ENCODE measurements at places on chromosomes 5 and 9.

GRCh38 chr5:123285122-123286023 is 137.8 kb downstream of the CEP120 start:
- no peak for DNase-seq

- DNase-seq: no peak
Measured at GRCh38 chr9:132773764-132774339, 103.6 kb downstream of the GTF3C4 start.

DNA sequence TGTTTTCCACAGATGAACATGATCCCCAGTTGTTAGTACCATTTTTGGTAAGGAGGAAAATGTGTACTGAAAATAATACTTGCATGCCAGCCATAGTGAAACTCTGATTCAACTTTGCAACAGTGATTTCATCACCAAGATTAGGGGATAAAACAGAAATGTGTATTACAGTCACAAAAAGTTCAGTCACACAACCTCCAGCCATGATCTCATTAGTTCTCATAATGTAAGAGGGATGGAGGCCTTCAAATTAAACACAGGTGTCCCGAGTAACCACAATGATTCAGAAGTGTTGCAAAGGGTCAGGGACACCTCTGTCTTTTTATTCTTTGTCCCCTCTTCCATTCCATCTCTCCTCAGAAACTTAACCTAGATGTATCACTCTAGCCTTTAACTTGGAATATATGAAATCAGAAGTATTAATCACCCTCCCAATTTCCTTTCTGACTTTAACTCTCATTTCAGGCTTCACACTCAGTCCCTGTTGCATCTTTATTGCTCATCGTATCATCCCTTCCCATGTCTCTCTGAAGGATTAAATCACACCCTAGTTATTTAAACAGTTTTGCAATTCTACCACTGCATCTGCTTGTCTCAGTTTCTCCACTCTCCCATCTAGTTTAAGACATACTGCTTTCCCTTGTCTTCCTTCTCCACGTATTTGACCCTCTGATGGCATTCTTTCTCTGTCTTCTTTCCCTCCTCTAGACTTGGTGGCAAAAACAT is 291.2 kb downstream of the ADAMTS6 start:
- DNase-seq: no peak

GRCh38 chr9:124394167-124394566 is 21.1 kb downstream of the PSMB7 start:
- no peak for DNase-seq

DNA sequence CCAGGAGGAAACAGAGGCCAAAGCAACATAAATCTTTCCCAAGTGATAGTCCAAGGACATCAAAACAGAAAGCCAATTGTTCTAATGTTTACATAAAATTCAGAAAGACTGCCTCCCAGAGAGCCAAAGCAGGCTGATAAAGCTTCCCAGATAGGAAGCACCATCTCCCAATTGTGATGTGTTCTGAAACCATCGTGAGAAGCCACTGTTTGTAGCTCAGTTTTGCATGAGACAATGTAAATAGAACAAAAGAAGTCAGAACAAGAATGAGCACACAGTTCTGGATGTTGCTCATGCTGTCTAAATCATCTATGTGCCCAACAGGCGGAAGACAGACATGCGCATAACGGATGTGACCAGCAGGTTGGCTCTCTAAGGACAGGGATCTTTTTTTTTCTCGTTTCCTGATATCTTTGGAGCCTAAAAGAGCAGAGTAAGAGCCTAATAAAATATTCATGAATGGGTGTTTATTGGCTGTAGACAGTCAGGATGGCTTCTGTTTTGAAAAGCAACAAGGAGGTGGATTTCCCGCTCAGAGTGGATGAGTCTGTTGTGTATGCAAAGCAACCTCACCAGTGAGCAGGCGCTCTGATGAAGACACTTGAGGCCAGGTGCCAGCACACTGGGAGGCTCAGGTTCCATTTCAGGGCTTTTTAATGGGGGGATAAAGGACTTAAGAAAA is 113.6 kb downstream of the GNA14 start:
- DNase-seq: no peak

- no peak for DNase-seq
Measured at GRCh38 chr9:129801504-129801903, 1.5 kb upstream of the TOR1B start.

GRCh38 chr9:17852108-17852507 is 273.2 kb downstream of the SH3GL2 start:
- DNase-seq: no peak

DNA sequence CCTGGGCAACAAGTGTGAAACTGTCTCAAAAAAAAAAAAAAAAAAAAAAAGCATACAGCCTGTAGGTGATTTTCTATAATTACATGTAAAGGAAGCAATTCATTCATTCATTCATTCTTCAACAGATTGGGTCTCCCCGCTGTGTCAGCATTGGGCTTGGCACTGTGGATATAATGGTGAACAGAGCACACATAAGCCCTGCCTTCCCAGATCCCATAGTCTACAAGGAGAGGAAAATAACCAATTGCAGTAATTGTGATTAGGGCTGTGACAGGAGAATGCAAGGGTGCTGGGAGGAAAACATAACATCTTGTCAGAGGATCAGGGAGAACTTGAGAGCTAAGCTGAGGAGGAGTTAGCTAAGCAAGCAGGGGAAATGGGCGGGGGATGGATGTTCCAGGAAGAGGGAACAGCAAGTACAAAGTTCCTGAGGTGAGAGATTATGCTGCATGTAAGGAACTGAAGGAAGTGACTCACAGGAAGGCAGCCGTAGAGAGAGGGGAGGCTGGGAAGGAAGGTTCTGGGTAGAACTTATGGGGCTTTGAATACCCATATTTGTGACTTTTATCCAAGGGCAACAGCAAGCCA is 24.0 kb upstream of the KLF9 start:
- no peak for DNase-seq

DNA sequence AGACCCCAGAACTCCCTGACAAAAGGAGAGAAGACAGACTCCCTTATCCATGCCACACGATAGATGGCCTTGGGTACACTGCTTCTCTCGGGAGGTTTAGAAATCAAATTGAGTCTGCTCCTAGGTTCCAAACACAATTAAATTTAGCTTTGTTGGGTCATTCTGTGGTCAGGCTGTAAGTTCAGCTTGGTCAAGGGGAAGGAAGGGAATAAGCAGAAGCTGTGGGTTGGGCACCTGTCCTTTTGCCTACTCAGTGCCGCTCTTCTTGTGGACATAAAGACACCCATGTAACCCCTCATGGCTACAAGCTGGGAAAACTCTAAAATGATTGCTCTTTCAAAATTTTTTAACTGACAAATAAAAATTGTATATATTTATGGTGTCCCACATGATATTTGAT is 19.1 kb upstream of the AK3 start:
- DNase-seq: no peak

- no peak for DNase-seq
Measured at GRCh38 chr9:112301420-112301819, 32.0 kb downstream of the PTBP3 start.

- no peak for DNase-seq
Measured at GRCh38 chr5:168234133-168234532, 57.3 kb upstream of the WWC1 start.

DNA sequence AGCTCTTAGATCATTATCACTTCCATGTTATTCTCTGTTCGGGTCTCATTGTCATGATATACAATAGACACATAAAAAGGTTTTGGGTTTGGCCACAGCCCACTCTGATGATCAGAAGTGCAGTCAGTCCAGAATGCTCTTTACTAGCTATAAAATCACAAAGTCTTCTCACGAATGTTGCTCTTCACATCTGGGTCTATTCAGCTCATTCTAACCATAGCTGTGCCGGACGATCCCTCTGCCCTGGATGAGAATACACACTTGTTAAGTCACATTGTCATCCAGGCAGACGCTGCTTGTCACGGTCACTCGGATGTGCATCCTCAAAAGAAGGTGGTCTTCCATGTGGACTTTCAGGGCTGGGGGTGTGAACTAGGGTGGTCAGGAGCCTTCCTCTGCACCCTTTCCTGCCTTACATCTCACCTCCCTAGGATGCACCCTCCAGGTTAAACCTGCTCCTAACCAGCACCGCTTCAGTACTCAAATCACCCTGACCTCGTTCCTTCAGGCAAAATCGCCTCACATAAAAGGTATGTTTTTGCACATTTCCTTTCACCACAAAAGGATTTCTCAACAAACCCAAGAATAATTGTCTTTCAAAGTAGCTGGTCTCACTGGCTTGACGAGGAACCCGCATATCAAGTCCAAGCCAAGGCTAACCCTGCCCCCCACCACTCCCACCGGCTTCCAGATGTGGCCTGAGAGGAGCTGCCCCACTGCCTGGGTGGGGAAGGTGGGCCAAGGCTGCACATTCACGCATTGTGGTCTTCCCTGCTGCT is 21.9 kb downstream of the ANKH start:
- no peak for DNase-seq

DNA sequence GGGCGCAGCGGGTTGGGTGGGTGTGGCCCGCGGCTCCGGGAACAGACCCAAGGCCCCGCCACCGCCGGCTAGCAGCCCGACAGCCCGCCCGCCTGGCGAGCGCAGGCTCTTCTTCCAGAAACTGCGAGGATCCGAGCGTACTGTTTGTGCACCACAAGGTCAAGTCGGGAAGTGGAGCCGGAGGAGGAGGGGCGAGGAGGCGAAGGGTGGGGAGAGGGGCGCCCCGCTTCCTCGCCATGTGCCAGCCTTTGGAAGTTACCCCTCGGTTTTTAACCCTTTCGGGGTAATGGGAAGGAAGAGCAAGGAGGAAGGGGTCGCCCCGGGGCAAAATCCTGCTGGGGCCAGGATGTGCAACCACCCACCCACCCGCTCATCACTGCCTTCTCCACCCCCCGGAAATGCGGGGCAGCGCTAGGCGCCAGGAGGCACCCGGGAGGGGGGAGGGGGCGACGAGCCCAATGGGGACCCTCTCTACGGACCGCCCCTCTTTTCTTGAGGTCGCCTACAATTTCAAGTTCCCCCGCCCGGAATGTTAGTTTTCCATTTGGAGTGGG is 1.1 kb upstream of the JADE2 start:
- DNase-seq: no peak

- DNase-seq: no peak
Measured at GRCh38 chr9:126532019-126532462, 81.7 kb upstream of the LMX1B start.

DNA sequence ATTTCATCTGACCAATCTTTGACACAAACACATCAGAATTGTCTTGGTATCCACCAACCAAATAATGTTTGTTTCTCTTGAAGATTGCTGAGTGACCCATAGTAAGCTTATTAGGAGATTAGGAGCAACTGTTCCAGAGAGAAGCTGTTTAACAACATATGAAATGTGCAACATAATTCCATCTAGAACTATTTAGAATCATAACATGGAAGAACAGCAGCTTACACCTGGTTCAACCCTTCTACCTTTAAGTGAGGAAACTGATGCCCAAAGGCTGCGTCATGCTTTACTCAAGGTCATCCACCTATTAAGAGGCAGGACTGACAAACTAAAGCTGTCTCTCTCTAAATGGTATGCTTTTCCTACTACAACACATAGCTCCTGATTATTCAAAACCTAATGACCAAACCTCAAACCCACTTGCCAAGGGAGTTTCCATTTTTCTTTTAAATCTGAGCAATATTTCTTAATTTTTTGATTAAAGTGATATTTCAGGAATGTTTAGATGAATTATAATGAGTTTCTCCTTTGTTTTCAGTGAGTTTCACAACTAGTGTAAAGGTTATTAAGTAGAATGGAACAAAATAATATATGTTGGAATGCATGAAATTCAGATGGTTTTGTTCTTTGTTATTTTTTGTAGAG is 545.9 kb downstream of the RAB3C start:
- no peak for DNase-seq

DNA sequence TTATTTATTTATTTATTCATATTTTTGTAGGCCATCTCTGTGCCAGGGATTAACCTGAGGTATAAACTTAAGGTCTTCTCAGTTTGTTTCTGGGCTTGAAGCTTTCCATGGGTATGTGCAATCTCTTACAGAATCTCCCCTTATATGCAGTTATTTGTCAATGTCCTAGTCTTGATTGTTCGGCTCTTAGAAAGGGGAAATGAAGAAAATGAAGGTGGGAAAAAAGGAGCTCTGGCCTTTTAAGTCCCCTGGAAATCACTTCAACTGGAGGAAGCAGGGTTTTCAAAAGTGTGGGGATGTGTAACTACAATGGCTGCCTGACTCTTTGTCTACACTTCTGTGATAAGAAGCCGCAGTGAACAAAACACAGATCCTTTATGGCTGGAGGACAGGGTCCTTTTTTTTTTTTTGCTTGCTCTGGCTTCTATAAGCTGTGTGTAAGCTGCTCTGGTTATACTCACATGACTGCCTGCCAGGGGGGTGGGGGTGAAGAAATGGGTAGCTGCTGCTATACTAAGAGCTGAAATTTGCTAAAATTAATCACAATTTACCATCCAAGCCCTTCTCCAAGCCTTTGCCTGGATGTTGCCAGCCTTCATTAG is 33.7 kb downstream of the CENPP start:
- no peak for DNase-seq

DNA sequence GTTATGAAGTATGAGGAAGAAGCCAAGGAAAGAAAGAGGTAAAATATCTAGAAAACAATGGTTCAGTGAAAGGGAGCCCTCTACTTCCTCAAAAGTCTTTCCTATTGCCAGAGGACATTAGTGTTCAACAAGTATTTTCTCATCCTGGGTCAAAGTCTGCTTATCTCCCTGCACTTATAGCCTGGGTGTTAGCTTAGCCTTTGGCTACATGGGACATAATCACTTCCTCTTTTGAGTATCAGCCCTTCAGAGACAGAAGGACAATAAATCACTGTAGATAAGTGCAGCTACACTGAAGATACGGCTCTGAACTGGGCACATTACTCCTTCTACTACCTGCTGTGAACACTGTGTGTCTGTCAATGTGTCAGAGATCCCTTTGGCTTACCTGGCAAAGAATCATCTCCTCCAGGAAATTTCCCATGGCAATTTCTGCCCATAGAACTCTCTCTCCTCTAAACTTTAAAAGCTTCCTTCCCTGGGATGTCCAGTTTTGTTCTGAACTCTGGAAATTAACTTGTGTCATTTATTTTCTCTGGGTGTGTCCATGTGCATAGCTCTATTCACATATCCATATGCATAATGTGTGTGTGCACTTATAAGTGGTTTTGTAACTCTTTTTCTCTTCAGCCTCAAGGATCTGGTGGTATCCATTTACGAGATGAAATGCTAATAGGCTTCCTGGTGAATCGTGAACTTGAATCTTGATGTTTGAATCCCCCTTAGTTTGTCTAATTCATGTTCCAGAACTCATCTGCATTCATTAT is 30.0 kb upstream of the RECK start:
- DNase-seq: no peak

- DNase-seq: peak; percentile 62
Measured at GRCh38 chr5:149141224-149141956, at the start of gene ABLIM3. Gene ABLIM3 (plus strand): TSS chr5:149141493. CDS start chr5:149142096, 603 bp downstream.

DNA sequence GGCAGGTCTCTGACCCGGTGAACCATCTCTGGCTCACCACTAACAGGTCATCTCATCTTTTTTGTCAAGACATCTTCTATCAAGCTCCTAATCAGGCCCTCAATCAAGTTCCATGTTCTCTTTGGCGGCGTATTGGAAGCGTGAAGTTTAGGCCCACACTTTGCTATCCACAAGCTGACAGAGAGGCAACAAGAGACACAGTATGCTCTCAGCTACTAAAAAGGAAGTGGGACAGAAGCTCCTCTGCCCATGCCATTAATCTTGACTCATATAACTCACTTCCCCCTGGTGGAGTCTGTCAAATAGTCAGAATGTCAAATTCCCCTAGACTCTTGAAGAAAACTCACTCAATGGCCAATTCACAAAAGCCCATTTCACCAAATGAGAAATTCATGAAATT is 77.6 kb upstream of the TMC1 start:
- peak; percentile 44 for DNase-seq

- DNase-seq: no peak
Measured at GRCh38 chr5:59684388-59685190, 208.9 kb downstream of the PDE4D start.

GRCh38 chr9:132183134-132183533 is 21.3 kb downstream of the NTNG2 start:
- no peak for DNase-seq

- no peak for DNase-seq
Measured at GRCh38 chr5:123671711-123672456, 159.9 kb downstream of the CSNK1G3 start.

Data from GM18507 (cell line).